Frontal cortex (tissue), 4 donors: ENCODE measurements at places on chromosomes 3 and 15. TPM values are rescaled to one million over a fixed set of nuclear protein-coding genes. Genes with fewer than 3 reads are reported as not detected.
A peak's percentile ranks its signal among the peaks of the same experiment; 100 is the strongest.

Gene KAT2B
- total RNA-seq, result 10.2 TPM

Gene CLDN1
- total RNA-seq, result 4.1 TPM

DNA sequence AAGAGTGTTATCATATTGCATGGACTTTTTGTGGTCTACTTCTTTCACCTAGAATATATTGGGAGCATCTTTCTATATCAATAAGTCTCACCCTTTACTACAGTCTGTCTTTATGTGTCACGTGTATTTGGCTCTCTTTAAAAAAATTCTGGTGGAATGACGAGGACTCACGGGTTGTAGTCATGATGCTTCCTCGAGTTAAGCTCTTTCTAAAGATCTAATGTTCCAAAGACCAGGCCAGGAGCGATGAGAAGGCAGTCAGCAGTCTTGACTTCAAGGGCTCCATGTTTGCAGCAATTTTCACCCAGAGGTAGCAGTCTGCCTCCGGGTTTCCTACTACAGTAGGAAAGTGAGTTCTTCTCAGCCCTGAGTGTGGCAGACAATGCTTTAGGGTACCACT, 88.9 kb downstream of the FRMD4B start:
- DNase-seq, result no peak

- DNase-seq, result no peak
These were observed 16.8 kb upstream of the MCCC1 start for GRCh38 chr3:183116025-183116614.

- DNase-seq, result no peak
These were observed 4.5 kb upstream of the GSK3B start for GRCh38 chr3:120098710-120099109.

Gene ALG1L2
- not detected for total RNA-seq

GRCh38 chr3:167941234-167941995, 154.3 kb downstream of the GOLIM4 start:
- no peak for DNase-seq

- DNase-seq, result no peak
These were observed 88.9 kb upstream of the OSBPL11 start for GRCh38 chr3:125684199-125684598.

Gene MAGI1
- total RNA-seq, result 39.1 TPM

- DNase-seq, result no peak
These were observed 4.3 kb downstream of the PEAK1 start for GRCh38 chr15:77415450-77416147.

GRCh38 chr3:196941729-196942225, 551 bp downstream of the NCBP2 start:
- no peak for DNase-seq

Gene ST6GAL1
- 33.8 TPM for total RNA-seq

GRCh38 chr3:141345528-141345927, 22.8 kb upstream of the ZBTB38 start:
- no peak for DNase-seq

- no peak for DNase-seq
These were observed 6.9 kb downstream of the MUC20 start for GRCh38 chr3:195727606-195728195.

- no peak for DNase-seq
These were observed 270.3 kb upstream of the LRRFIP2 start for GRCh38 chr3:37444696-37445095.

Gene RLBP1
- 3.3 TPM for total RNA-seq

DNA sequence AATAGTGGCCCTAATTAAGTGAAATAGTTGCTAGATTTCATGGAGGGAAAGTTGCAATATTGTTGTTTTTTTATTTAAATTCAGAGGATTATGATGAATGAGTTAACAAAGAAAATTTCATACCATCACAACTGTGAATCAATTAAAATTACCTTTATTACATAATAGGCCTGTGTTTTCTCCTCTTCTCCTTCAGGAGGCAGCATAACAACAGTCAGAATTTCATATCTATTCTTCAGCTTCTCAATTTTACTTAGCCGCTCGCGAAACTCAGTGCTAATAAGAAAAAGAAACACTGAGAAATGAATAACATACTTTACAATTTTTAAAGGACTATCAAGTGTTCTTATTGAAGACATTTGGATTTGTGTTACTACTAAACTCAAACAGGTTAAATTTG, 29.4 kb downstream of the TTC14 start:
- DNase-seq, result no peak

- no peak for DNase-seq
These were observed 256.3 kb downstream of the UBE2E2 start for GRCh38 chr3:23459465-23459864.

DNA sequence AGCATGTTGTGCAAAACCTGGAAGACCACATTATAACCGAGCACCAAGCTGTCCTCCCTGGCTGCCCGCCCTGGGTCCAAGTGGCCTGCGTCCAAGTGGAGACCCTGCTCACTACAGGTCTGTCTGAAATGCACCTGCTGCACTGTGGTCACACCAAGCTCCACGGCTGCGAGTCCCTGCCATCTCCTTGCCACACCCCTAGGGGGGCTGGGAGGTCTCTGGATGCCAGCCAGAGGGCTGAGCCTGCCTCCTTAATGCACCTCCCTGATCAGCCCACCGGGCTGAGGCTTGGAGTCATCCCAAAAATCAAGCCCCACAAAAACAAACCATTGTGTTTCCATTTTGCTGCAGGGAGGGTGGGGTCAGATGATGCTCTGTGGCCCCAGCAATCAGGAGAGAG, 187.1 kb downstream of the MEGF11 start:
- no peak for DNase-seq

GRCh38 chr3:71684046-71684756, 41.0 kb downstream of the EIF4E3 start:
- no peak for DNase-seq

- no peak for DNase-seq
These were observed 90.2 kb downstream of the ARNT2 start for GRCh38 chr15:80494351-80494751.

Gene SLC12A1
- 1.6 TPM for total RNA-seq

Gene STRIT1
- 0.82 TPM for total RNA-seq

- DNase-seq, result no peak
These were observed 707.1 kb upstream of the CFAP20DC start for GRCh38 chr3:59756934-59757333.

GRCh38 chr3:146550070-146550615, 5.7 kb upstream of the PLSCR1 start:
- no peak for DNase-seq

GRCh38 chr3:128922804-128923459, 43.5 kb downstream of the ACAD9 start:
- DNase-seq, result no peak

DNA sequence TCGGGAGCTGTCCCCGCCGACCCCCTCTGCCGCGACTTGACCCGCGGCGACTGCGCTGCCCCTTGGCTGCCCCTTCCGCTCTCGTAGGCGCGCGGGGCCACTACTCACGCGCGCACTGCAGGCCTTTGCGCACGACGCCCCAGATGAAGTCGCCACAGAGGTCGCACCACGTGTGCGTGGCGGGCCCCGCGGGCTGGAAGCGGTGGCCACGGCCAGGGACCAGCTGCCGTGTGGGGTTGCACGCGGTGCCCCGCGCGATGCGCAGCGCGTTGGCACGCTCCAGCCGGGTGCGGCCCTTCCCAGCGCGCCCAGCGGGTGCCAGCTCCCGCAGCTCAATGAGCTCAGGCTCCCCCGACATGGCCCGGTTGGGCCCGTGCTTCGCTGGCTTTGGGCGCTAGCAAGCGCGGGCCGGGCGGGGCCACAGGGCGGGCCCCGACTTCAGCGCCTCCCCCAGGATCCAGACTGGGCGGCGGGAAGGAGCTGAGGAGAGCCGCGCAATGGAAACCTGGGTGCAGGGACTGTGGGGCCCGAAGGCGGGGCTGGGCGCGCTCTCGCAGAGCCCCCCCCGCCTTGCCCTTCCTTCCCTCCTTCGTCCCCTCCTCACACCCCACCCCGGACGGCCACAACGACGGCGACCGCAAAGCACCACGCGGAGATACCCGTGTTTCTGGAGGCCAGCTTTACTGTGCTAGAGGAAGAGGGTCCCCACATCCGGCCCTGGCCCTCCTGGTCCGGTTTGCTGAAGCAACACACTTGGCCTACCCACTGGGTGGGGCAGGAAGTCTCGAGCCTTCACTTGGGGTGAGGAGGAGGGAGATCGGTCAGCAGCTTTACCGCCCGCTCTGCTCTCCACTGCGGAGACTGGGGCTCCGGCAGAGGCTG, at the start of gene RASSF1:
Gene RASSF1 (minus strand): TSS at position 389 of the 882 bp plus-strand sequence. CDS start 31 bp downstream, at position 358.
- no peak for DNase-seq

GRCh38 chr3:134007819-134008218, 21.9 kb downstream of the SLCO2A1 start:
- DNase-seq, result no peak

GRCh38 chr3:126026277-126026751, 57.3 kb downstream of the ROPN1B start:
- DNase-seq, result no peak

- no peak for DNase-seq
These were observed 104.0 kb upstream of the CNTN6 start for GRCh38 chr3:988785-989184.

Gene CLEC3B
- 24.1 TPM for total RNA-seq

GRCh38 chr3:42706721-42707619, 4.4 kb upstream of the HHATL start:
- DNase-seq, result peak; percentile 2

GRCh38 chr3:4581920-4582611, 88.9 kb downstream of the ITPR1 start:
- no peak for DNase-seq

Gene CCR9
- total RNA-seq, result 0.41 TPM

GRCh38 chr15:90126596-90127435, 24.5 kb upstream of the IDH2 start:
- no peak for DNase-seq

GRCh38 chr3:183503746-183504145, 51.8 kb downstream of the KLHL6 start:
- DNase-seq, result no peak

DNA sequence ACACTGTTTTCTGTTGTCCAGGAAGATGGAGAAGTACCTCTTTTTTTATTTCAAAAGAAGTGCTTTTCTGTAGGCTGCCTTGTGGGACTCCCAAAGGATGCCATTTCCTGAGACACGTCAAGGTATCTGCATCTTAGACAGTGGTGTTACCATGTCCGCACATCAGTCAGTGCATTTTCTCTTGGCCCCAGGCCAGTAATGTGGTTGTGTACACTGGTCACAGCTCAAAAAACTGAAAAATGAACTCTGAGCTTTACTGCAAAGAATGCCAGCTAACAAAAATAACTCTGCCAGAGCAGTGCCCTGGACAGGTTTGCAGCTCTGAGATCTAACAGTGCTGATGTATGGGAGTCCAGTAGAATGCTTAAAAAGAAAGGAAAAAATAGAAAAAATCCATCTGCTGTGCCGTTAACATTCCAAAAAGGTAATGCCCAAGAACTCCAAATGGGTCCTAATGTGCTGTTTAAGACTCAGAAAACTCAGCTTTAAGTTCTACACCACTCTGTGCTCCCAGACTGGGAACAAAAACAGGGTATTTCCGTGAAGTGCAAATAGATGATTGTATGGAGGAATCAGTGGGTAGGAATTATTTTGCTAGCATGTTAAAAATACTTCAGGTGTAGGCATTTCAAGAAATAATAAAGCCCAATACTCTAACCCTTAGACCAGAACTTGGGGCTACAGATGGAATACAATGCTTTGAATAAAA, 315.9 kb downstream of the FEZF2 start:
- no peak for DNase-seq

- DNase-seq, result no peak
These were observed 1458.4 kb upstream of the CADM2 start for GRCh38 chr3:83500422-83500821.

Gene STARD9
- total RNA-seq, result 5.3 TPM

Gene CPEB1
- 2.0 TPM for total RNA-seq

- DNase-seq, result no peak
These were observed 590 bp downstream of the POLG start for GRCh38 chr15:89333959-89334509.

- DNase-seq, result no peak
These were observed 86.8 kb upstream of the NR2F2 start for GRCh38 chr15:96243701-96244100.

- no peak for DNase-seq
These were observed 46.1 kb downstream of the C2CD4A start for GRCh38 chr15:62112616-62113593.

DNA sequence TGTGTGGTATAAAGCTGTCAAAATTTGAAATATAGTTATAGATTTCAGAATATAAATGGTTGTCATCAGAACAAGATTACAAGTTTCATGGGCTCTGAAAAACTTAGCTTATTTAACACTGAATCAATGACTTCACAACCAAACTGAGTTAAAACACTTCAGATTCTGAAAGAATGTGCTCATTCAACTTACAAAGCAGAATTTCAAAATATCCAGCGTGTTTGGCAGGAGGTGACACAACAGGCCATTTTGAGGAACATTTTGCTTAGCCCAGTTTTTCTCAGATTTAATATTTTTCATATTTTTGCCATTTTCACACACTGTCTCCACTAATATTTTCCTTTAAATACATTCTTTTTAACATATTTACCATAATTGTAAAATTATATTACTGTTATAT, 781.1 kb downstream of the TUSC7 start:
- DNase-seq, result no peak

DNA sequence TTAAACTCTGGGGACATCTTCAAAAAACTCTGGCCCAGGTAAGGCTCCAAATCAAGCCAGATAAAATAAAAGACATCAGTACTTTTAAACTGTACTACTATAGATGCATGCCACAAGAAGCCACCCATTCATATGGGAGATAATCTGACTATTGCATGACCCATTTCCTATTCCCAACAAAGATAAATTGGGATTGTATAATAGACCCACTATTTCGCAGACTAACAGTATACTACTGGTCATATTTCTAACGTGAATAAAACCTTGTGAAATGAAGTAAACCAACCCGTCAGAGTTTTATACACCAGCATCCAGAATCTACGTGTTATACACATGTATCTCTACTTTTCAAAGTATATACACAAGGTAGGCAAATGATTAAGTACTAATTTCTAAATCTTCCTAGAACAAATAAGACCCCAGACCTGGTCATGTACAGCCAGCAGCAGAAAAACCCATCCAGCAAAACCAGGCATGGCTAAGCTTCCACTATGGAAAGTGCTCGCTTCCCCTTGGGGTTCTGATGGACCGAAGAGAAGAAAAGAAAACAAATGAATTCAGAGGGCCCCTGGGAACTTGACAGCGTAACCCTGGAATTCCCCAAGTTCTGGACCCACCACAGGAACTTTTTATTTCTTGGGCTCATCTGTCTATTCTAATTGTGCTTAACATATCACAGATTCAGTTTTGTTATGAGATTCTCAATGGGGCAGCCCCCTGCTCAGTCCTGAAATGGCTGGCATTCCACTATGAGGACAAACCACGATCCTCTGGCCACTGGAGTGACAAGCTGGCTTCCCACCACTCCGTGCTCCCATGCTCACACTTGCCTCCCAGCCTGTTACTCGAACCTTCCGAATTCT, 69.1 kb downstream of the MB21D2 start:
- DNase-seq, result no peak

DNA sequence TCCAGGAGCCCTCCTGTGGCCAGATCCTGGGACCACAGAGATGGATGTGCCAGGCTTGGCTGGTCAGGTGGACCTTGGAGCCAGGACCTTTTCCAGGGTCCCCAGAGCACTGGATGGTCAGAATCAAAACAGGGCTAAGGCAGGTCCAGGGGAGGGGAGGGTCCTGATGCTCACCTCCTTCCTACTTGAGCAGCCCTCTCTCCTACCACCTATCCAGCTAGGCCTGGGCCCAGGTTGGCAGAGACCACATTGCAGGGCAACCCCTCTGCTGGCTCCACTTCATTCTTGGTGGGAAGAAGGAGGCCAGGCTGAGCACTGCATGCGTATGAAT, 28.5 kb upstream of the SFMBT1 start:
- DNase-seq, result no peak
